Stimulated activated CD8-positive, alpha-beta memory T cell treated with anti-CD3 and anti-CD28 coated beads, Interleukin-2, amount 100 ng/mL, for 1 hour (primary cell): ENCODE measurements at places on chromosomes 6 and 20.

DNA sequence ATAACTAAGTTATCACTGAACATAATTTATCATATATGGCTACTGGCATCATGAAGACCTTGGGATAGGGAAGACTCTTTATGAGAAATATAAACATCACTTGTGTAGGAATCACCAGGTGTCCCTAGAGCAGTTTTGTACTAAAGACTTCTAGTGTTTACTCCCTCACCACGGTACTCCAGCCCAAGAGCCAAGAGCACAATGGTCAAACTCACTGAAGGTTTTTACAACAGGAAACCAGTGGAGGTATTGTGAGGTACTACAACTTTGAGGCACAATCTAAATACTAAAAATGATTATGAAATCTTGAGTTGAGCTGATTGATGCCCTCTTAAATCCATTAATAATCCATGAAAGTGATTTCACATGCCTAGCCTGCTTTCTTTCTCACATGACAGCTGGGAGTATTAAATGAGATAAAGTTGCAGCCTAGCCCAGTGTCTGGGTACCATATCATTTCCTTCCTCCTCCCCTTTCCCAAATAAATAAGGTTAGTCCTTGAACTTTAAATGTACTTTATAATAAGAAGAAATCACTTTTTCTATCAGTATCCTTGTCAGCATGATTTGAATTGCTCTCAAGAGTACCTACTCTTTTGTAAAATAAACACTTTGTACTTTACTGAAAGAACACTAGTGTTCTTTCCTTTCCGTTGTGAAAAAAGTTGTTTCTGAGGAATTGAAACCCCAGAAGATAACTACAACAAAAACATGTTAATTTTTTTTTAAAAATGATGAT lies 26.5 kb downstream of the GLO1 start:
- no peak for DNase-seq

- DNase-seq, result no peak
Measured at GRCh38 chr6:15941168-15941567, 187.7 kb upstream of the MYLIP start.

DNA sequence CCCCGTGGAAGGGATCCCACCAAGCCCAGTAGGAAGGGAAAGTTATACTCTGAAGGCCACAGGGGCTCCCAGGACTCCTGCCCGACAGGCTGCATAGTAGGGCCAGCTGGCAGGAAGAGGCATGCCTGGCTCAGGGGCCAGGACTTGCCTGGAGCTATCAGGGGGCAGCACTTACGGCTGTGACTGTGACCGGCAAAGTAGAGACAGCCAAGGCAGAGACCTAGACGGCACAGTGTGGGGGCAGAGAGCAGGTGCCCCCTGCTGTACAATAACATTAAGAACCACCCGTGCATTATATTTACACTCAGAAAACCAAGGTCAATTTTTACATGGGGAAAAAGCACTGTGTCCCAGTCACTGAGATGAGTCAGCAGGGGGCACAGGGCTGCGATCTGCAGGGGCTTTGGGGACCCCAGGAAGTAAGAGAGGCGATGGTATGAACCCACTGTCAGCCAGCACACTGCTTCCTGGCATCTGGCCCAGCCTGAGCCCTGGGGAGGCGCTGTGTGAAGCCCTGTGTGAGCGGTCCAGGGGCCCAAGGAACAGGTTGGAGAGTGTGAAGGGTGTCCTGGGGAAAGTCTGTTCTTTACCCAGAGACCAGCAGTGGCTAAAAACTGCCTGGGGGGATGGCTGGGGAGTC lies 9.9 kb downstream of the CCDC167 start:
- DNase-seq, result no peak

DNA sequence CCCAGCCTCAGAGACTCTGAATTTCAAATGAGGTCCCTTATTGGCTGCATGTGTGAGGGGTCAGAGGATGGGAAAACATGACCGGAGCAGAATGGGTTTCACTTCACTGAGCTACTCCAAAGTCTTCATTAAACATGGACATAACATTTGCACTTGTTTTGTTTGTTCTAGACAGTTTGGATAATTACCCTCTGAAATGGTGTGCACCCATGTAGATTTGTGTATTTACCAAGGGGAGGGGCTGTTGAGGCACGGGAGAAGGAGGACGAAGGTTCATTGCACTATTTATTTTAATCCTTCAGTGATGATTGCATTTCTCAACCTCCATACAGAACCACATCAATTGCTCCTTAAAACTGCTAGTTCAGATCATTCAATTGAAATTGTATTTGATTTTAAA lies 364.2 kb downstream of the TFAP2B start:
- DNase-seq, result no peak

DNA sequence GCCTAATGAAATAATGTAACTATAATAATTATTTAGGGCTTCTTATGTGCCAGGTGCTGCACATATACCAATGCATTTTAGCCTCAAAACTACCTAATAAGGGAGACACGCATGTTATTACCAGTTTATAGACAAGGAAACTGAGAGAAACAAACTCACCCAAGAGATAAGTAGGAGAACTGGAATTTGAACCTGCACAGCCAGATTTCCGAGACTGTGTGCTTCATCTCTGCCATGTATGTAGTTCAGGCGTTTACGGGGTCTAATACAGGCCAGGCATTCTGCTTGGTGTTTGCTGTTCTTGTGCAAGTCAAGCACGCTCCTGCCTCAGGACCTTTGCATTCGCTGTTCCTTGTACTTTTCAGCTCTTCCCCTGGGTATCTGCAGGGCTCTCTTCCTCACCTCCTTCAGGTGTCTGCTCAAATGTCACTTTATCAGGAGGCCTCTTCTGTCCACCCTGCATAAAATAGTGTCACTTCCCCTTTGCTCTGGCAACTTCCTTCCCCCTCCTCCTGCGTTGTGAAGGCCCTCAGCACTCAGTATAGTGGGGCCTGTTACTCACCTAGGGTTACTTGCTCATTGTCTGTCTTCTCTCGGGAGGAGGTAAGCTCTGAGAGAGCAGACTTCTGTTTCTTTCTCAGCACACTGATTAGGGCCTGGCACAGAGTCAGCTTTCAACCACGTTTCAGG lies 6.1 kb upstream of the NSFL1C start:
- no peak for DNase-seq

GRCh38 chr6:168524571-168525001 lies 83.6 kb downstream of the SMOC2 start:
- DNase-seq, result no peak

DNA sequence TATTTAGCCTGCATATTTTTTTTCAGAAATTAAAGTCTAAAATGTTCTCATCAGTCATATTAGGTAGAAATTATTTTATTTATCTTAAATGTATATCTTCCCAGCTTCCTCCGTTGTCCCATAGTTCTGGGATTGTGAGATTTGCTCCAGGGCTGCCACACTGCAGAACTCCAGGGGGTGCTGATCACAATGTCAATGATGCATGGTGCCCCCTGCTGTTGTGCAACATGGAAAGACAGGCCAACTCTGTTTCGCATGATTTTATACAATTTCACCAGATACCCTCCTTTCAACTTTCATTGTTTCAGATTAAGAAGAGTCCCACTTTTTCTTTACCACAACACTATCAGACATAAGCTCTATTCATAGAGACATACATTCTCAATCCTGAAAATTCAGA lies 35.9 kb downstream of the ID4 start:
- no peak for DNase-seq

- DNase-seq, result no peak
Measured at GRCh38 chr6:131792091-131792496, 15.7 kb upstream of the ENPP1 start.

GRCh38 chr20:63183422-63184146 lies 32.3 kb downstream of the YTHDF1 start:
- no peak for DNase-seq

DNA sequence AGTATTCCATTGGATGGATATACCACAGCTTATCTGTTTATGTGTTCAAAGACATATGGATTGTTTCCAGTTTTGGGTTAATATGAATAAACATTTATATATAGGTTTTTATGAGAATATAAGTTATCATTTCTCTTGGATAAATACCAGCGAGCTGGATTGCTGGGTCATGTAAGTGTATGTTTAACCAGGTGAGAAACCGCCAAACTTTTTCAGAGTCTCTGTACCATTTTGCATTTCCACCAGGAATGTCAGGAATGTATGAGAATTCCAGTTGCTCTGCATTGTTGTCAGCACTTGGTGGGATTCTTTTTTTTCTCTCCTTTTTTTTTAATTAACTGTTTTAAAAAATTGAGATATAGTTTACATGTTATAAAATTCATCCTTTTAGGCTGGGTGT lies 52.1 kb downstream of the PHF20 start:
- DNase-seq, result no peak

DNA sequence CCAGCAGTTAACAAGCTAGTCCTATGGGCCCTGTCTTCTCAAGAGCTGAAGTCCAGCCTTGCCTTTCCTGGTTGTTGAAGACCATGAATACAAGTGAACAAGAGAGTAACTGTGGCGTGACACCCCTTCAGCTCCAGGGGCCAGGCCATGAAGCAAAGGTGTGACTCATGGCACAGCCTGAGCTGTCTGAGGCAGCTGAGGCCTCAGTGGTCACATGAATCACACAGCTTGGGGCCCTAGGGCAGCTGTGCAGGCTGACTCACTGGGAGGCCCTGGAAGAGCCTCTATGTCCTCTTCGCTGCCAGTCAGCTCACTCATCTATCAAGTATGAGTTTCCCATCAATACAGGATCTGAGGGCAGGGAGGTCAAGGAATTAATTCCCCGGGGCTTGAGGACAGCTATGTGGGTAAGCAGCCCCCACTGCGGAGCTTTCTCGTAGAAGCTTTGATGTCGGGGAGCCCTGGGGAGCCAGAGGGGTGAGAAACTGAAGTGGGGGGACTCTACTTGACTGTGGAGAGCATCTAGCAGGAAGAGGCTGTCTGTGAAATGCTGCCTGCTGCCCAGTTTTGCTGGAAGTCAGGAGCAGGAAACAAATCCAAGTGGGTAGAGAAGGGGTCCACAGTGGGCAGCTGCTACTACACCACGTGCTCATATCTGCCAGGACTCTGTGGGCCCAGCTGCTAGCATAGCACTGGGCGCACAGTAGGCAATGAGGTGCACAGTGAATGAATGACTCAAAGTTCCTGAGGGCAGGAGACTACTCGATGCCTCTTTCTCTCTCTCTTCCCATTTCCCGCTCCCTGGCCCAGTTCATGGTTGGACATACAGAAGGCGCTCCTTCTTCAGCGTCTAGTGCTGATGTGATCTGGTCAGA lies 13.7 kb upstream of the FAM83C start:
- peak; percentile 23 for DNase-seq

DNA sequence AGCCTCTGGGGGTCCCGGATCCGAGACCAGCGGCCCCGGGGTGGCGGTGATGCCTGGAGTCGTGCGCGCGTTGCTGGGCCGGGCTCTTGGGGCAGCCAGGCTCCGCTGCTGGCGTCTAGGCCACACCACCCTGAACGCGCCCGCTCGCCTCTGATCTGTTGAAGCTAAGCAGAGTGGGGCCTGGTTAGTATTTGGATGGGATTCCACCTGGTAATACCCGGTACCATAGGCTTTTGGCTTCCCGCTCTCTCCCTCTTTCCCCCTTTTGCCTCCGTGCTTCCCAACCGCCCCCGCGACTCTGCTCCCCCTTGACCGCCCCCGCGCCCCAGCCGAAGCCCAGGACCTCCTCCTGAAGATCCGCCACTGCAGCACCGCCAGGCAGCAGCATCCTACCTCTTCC lies 1383.5 kb upstream of the DEFB115 start:
- no peak for DNase-seq

DNA sequence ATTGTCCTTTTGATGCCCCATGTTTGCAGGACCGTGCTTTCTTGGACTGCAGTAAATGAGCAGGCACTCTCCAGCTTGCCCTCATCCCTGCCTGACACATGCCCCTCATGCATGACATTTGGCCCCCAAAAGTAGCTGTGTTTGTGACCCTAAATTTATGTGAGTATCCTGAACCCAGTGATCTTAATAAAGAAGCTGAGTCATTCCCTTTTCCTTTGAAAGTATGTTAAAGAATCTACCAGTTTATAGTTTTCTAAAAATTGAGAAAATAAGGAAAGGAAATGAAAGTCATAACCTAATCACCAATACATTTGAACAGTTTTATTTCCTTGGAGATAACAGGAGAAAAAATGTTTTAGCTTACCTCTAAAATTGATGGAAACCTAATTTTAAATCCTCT lies 3.4 kb upstream of the SLC22A23 start:
- no peak for DNase-seq

GRCh38 chr6:28907394-28907793 lies 16.4 kb downstream of the TRIM27 start:
- DNase-seq, result no peak

DNA sequence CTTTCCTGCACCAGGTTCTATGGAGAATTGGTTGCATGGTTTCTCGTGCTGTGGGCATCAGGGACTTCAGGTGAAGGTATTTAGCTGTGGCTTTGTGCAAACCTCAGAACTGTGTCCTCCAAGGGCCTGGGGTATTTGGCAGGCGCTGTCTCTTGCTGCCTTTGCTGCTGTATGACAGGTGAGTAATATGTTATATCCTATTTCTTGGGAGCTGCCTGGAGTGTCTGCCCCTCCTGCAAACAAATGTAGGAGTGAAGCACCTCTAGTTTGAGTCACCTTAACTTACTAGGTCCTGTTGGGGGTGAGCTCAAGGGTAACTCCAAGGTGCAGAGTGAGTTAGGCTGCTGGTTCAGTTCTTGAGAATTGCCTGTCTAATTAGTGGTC lies 177.7 kb upstream of the RNF24 start:
- no peak for DNase-seq

GRCh38 chr6:6885521-6886170 lies 222.1 kb upstream of the RREB1 start:
- no peak for DNase-seq

- DNase-seq, result no peak
Measured at GRCh38 chr6:44539701-44540355, 152.3 kb downstream of the CDC5L start.

GRCh38 chr6:46961232-46961631 lies 39.5 kb upstream of the ADGRF5 start:
- DNase-seq, result no peak

DNA sequence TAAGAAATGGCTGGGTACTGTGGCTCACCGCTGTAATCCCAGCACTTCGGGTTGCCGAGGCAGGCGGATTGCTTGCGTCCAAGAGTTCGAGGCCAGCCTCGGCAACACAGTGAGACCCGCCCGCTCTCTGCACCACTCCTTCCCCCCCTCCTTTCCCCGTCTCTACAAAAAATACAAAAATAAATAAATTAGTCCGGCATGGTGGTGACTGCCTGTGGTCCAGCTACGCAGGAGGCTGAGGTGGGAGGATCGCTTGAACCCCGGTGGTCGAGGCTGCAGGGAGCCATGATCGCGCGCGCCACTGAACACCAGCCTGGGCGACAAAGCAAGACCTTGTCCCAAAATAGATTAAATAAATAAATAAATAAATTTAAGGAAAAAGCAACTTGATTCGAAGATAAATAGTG lies 448 bp upstream of the RNF114 start:
- no peak for DNase-seq
